ENCODE measurements at places on chromosomes 16 and 17.

GRCh38 chr16:88539261-88539651, 30.9 kb upstream of the ZC3H18 start:
- no peak for DNase-seq

DNA sequence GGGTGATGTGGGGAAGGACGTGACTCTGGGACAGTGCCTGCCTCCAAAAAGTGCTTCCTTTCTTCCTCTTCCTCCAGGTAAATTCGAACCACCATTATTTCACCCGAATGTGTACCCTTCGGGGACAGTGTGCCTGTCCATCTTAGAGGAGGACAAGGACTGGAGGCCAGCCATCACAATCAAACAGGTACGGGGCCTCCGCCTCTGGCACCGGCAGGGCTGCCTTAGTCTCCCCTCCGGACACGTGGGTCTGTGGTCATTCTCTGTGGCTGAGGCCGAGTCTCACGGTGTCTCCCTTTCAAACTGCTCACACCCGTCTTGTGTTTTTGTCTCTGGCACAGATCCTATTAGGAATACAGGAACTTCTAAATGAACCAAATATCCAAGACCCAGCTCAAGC, 10.7 kb downstream of the UBE2I start:
- DNase-seq = no peak

DNA sequence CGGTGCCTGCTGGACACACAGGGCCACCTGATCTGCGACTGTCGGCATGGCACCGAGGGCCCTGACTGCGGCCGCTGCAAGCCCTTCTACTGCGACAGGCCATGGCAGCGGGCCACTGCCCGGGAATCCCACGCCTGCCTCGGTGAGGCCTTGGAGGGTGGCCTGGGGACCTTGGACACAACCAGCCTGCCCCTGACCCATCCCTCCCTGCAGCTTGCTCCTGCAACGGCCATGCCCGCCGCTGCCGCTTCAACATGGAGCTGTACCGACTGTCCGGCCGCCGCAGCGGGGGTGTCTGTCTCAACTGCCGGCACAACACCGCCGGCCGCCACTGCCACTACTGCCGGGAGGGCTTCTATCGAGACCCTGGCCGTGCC, 1.4 kb downstream of the NTN3 start:
- no peak for DNase-seq

- DNase-seq = peak; percentile 43
Measured at GRCh38 chr17:76266244-76266938, 1.2 kb downstream of the UBALD2 start.

DNA sequence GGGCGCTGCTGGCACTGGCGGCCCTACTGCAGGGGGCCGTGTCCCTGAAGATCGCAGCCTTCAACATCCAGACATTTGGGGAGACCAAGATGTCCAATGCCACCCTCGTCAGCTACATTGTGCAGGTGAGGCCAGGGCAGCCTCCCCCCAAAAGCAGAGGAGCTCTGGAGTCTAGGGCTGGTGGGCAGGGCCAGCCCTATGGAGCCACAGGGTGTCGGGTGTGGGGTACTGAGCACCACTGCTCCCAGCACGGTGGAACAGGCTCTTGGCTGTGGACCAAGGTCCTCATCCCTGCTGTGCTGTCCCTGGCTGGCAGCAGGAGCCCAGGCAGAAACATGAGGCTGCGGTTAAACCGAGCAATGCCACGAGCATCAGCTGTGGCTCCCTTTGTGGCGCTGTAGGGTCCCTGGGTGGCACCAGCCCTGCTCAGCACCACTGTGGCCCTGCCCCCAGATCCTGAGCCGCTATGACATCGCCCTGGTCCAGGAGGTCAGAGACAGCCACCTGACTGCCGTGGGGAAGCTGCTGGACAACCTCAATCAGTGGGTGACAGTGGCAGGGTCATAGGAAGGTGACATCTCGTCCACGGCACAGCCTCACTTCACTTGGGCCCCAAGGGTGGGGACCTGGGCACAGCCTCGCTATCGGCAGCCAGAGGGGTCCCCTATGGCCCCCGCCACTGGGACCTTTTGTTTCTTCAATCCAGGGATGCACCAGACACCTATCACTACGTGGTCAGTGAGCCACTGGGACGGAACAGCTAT, 1.1 kb downstream of the DNASE1 start:
- no peak for DNase-seq

- no peak for DNase-seq
Measured at GRCh38 chr16:29231244-29231643, 175.3 kb downstream of the NPIPB11 start.

- DNase-seq = no peak
Measured at GRCh38 chr16:78375055-78375679, 275.7 kb downstream of the WWOX start.

GRCh38 chr16:82264756-82265155, 94.7 kb upstream of the MPHOSPH6 start:
- DNase-seq = no peak

DNA sequence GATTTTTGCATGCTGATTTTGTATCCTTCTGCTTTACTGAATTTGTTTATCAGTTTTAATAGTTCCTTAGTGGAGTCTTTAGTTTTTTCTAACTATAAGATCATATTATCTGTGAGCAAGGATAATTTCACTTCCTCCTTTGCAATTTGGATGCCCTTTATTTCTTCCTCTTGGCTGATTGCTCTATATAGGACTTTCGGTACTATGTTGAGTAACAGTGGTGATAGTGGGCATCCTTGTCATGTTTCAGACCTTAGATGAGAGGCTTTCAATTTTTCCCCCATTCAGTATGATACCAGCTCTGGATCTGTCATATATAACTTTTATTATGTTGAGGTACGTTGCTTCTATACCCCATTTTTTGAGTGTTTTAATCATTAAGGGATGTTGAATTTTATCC, 224.5 kb upstream of the CNTNAP4 start:
- DNase-seq = no peak

GRCh38 chr17:48181653-48182052, 74.1 kb downstream of the SNX11 start:
- peak; percentile 49 for DNase-seq

GRCh38 chr16:75679366-75679765, 2.6 kb upstream of the CPHXL2 start:
- no peak for DNase-seq

- no peak for DNase-seq
Measured at GRCh38 chr17:16374146-16374938, 6.5 kb upstream of the UBB start.

GRCh38 chr16:77732241-77732946, 10.1 kb downstream of the NUDT7 start:
- DNase-seq = no peak

GRCh38 chr17:66507103-66507923, 204.9 kb downstream of the PRKCA start:
- DNase-seq = no peak

DNA sequence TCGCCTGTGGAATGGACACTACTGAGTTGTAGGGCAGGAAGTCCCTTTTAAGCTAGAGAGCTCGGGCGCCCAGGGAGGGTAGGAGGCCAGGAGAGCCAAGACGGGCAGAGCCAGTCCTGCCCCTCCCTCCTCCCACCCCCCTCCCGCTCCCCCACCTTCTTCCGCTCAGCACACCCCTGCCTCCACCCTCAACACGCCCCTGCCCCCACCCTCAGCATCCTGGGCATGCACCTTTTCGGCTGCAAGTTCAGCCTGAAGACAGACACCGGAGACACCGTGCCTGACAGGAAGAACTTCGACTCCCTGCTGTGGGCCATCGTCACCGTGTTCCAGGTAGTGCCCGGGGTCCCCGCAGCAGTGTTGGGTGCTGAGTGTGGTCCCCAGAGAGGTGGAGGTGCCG, 18.3 kb downstream of the TPSG1 start:
- DNase-seq = no peak

- no peak for DNase-seq
Measured at GRCh38 chr16:11546608-11547061, 40.1 kb downstream of the LITAF start.

GRCh38 chr17:43324205-43324893, 74.4 kb upstream of the ARL4D start:
- no peak for DNase-seq

Data from NCI-H2081 (cell line).